Activated CD4-positive, alpha-beta T cell treated with anti-CD3 and anti-CD28 coated beads, Interleukin-2, amount 50 U/mL, for 4 hours (primary cell): ENCODE measurements at places on chromosomes 2 and 18.

DNA sequence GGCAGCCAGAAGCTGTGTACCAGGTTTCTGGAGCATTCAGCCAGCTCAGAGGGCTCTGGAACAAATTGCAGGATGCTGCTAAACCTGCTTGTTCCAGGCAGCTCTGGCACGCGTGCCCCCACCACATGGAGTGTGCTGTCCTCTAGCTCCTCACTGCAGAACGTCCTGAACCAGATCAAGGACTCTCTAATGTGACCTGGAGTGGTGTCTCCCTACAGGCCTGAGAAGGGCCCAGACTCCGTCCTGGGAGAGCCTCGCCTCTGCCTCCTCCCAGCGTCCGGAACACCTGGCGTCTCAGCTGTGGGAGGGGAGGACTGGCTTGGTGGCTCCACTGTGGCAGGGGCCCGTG lies 115.6 kb upstream of the GPC1 start:
- DNase-seq, result no peak

GRCh38 chr2:62774555-62775366 lies 69.2 kb downstream of the EHBP1 start:
- no peak for DNase-seq

GRCh38 chr2:88857274-88857741 lies 165.8 kb downstream of the RPIA start:
- DNase-seq, result no peak

- no peak for DNase-seq
These were observed 258.6 kb downstream of the NRXN1 start for GRCh38 chr2:50773211-50773932.

- no peak for DNase-seq
These were observed 14.6 kb downstream of the TMEM163 start for GRCh38 chr2:134704173-134704572.

DNA sequence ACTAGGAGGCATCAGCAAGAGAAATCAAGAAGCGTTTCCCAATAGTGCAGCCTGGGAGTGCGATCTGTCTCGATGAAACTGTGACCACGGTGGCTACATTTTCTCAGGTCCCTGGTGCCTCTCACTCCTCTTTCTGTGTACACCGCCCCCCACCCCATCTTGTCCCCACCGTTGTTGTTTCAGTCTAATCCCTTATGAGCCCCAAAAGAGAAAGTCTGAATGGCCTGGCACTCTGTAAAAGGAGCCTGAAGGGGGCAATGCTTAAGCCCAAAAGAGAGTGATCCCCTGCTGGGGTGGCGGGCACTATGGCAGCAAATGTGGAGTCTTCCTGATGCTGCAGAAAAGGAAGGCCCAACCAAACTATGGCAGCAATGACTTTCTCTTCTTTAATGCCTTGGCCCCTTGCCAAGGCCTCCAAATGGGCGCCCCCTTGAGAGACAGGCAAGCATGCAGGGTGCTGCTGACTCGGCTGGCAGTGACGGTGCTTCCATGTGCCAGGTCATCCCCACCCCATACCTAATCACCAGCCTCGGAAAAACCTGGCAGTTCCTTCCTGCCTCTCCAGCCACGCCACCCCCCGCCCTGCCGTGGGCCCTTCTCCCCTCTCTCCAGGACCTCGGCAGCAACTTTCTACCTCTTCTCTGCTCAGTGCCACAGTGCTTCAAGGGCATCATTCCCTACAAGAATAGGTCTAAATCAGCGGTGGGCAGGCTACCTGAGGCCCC lies 123.0 kb downstream of the CYP26B1 start:
- DNase-seq, result no peak

DNA sequence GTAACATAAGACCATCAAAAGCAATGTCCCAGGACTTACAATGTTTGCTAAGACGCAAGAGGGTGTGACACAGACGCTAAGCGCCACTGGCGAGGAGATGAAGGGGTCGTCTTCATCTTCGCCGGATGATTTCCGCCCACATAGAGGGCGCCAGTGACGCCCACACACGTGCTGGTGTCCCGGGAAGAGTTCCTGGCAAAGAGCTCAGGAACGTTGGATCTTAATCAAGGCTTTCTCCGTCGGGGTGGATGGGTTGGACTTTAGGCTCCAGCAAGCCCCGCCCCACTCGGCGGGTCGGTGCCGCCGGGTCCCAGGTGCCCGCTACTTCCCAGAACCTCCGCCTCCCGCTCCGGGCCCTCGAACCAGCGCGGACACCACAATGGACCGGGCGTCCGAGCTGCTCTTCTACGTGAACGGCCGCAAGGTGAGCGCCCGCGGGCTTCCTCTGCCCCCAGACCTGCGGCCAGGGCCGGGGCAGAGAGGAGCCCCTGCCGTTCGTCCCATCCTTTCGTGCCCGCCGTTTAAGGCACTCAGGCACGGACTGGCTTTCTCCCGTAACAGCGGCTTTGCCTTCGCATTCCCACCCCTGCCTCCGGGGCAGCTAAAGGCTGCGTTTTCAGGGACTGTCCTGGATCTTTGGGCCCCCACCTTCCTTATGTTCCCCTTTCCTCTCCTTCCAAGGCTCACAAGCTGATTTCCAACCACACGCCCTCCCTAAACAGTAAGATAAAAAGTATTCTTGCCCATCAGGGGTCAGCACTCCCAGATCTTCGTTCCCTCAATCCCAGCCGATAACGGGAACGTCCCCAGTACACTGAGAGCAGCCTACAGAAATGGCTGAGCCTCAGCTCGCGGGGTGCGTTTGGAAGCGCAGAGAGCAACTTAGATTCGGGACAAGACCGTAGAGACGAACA lies at the start of gene AOX1:
Gene AOX1, plus strand, starts transcription at position 285 of the 914 bp plus-strand sequence. Its CDS starts 95 bp downstream, at position 380.
- DNase-seq, result no peak

- DNase-seq, result no peak
These were observed 540.5 kb downstream of the SLC4A3 start for GRCh38 chr2:220167956-220168355.

DNA sequence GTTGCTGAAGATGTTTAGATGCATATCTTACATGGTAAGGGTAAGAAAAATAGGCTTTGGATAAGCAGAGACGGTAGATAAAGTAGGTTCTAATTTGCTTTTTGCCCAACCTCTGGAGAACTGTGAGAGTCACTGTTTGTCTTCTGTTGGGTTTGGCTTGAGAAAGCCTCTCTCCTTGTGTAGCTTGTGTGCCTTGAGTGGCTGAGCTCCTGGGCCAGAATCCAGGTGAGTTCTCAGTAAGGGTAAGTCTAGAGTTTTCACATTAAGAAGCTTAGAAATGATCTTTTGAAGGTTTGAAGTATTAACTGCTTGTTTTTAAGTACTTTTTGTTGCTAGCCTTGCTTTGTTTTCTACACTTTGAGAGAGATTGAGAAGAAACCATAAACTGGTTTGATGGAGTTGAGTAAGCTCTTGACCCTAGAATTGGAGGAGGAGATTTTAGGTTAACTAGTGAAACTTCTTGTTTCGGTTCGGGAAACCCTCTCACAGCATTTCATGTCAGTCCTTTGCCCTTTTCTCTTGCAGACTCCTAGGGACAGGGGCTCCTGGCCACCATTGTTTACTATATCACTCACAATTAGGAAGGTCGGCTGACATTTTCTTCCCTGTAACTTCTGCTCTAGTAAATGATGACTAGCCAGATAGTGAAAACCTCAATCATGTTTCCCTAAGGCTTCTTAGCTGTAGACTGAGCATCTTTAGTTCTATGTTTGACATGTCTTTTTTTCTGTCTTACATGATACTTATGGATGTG lies 26.0 kb downstream of the MAP4K4 start:
- DNase-seq, result no peak

DNA sequence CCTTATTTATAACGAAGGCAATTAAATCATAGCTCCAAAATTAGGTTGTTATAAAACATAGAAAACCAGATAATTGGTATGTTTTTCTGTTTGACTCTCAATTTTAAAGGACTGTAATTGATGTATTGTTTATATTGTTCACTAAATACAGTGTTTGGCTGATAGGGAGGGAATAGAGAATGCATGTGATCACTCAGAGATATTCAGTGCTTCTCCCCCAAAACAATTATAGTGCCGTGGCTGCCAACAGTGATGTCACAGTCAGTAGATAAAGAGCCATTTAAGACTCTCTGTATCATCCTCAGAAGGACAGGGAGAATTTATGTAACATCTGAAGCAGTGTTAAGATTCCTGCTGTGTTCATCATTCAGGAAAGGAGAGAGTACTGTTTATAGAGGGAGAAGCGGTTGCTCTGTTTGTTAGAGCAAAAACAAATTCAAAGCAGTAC lies 69.6 kb downstream of the PHLPP1 start:
- no peak for DNase-seq

- DNase-seq, result no peak
These were observed 84.6 kb downstream of the RDH14 start for GRCh38 chr2:18475884-18476283.
